ENCODE measurements at places on chromosomes 12 and 14.

DNA sequence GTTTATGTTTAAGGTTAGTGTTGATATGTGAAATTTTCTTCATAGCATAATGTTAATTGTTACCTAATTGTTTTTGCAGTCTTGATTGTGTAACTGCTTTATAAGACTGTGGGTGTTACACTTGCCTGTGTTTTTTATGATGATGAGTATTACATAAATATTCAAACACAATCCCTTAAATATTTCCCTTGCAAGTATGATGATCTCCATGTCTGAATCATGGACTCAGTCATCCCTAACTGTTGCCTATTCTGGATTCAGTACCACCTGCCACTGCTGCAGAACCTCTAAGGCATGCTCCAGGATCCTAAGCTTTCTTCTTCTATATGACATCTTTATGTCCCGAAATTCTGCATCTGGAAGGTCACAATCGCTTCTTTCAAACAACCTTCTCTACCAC is 246.3 kb upstream of the CLEC14A start:
- no peak for DNase-seq

DNA sequence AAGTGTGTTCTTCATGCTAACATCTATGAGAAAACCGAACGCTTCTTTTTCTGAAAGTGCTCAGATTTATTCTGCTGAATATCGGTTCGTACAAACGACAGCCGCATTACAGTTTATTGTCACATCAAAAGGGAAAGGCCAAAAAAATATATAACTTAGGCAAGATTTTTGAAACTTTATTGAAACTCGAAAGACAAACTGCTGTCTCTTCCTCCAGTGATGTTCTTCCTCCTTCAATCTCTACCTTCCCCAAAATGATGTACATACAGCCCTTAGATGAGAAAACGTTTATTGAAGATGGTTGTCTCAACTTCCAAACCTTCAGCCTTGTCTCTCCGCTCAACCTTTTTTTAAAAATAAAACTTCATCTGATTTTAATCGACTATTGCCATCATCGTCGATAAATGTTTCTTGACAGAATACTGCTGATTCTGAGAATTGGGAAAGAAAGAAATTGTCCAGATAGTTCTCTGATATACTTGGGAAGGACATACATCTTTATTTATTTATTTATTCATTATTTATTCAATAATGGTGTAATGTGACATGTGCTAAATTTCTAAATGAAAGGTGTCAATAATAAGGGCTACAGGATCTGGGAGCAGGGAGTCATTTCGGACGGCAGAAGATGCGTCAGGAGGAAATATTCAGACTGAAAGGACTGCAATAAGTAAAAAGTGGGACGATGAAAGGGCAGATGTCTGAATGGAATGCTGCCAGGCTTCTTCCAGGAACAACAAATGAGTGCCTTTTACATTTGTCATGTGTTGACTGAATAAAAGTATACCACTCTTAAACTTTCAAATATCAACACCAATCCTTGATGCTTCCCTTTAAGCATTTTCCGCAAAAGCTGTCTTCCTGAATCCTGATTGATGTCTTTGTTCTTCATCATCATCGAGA is 817 bp upstream of the MDM1 start:
- DNase-seq = no peak

GRCh38 chr14:60350366-60350720 is 101.3 kb downstream of the PPM1A start:
- no peak for DNase-seq

DNA sequence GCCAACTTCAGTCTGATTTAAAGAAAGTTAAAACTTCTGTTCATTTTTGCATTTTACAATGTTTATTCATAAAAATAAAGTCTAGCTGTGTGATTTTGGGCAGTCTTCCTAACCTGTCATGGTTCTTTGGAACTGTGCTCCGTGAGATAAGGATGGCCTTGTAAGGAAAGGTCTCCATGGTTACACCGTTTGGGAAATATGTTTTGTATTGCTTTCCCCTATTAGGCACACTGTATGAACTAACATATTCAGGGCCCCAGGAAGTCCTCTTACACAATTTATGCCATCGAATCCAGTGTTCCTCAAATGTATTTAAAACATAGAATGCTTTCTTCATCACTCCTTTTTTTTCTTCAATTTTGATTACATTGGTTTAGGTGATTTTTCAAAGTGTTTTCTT is 54.5 kb downstream of the APAF1 start:
- DNase-seq = no peak

DNA sequence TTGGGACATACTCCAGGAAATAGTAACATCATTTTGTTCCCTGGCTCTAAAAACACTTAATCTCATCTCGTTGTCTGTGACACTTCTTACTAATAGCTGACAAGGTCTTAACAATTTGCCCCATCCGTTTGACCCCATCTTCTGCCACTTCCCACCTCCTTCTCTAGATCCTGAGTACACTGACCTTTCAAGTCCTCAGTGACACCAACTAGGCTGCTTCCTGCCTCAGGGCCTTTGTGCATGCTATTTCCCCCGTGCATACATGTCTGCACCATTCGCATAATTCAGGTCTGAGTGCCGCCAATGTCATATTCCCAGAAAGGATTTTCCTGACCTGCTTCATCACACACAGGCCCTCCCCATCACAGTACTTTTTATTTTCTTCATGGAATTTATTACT is 70.6 kb upstream of the CCND2 start:
- no peak for DNase-seq

GRCh38 chr14:103521438-103521950 is 1.1 kb downstream of the CKB start:
- no peak for DNase-seq
